ENCODE measurements at places on chromosomes 1 and 21.

GRCh38 chr1:57711326-57711725, 287.5 kb upstream of the DAB1 start:
- DNase-seq, result no peak

DNA sequence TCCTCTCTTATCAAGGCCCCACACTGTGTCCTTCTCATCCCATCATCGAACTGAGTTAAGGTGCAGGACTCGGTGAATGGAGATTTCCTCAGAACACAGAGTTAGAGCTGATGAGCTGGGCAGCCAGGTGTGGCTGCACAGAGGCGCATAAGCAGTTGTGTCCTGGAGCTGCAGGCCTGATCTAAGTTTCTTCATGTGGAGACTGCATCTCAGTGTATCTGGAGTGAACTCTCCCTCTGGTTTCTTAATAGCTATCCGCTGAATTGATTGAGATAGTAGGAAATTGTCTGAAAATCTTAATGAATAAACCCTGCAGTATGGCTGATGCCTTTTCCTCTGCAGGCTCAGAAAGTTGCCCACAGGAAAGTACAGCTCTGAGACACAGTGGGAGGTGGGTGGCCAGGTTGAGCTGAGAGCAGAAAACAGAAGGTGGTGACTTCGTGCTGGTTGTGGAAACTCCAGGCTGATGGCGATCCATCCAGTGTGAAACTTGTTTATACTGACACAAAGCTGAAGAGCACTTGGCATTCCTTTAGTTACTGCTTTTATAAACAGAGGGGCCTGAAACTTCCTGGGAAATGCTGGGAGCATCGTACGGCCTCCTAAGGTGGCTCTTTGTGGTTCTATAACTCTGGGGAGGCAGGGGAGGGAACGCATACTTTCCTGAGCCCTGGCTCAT, 67.4 kb upstream of the F3 start:
- DNase-seq, result no peak

GRCh38 chr21:34335316-34335715, 28.5 kb upstream of the KCNE2 start:
- DNase-seq, result peak; percentile 29

GRCh38 chr1:46181343-46182260, 5.3 kb upstream of the P3R3URF start:
- DNase-seq, result no peak

DNA sequence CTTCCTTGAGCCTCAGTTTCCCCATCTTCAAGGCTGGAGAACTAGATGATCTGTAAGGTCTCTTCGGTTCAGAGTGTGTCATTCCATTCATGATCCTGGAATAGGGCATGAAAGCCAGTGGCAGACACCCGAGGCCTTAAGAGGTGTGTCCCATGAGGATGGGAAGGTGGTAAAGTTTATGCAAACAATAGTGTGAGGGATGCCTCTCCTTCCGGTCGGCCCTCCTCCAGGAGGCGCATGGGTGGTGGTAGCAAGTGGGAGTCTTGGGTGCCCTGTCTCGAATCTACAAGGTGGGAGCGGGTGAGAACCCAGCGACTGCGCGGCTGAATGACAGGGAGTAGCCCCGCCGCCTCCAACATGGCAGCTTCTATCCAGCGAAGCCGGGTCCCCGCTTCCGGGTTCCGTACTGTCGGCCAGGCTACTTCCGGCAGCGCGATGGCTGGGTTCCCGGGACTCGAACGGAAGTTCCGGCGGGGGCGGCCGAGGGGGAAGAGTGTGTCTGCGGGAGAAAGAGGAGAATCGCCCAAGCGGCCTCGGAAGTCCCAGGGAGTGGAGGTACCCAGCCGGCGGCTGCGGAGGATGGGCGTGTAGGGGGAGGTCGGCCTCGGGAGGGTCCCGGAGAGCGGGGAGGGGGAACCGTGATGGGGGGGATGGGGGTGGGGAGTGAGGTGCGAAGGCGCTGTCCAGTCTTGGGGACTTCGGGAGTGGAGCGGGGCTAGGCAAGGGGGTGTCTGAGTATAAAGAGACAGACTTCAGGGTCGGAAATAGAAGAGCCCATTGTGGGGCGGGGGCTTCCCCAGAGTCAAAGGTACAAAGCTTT, at the start of gene LYPLA2:
Gene LYPLA2, plus strand, starts transcription at position 450 of the 820 bp plus-strand sequence. CDS start 1,538 bp downstream, outside the sequence.
- DNase-seq, result peak; percentile 61

DNA sequence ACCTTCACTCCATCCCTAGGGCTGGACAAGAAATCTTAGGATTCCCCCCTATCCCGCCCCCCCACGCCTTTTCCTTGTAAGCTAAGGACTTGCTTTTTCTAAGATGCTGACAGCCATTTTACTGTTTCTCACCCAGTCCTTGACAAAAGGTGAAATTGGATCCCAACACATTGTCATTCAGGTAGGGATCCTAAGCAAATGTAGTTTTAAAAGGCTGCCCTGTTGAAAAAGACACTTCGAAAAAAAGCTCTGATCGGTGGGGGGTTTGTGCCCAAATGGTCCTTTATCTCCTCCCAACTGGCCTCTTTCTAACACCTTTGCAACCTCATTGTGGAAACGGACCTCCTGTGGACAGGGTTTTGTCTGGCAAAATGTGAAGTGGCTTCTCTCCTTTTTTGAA, 2.9 kb downstream of the CACHD1 start:
- no peak for DNase-seq

GRCh38 chr1:94926126-94926914, 590 bp downstream of the CNN3 start:
- no peak for DNase-seq

GRCh38 chr1:10530281-10530740, 55.6 kb downstream of the PEX14 start:
- DNase-seq, result no peak

GRCh38 chr1:240712014-240712731, 100.2 kb upstream of the GREM2 start:
- DNase-seq, result peak; percentile 80

DNA sequence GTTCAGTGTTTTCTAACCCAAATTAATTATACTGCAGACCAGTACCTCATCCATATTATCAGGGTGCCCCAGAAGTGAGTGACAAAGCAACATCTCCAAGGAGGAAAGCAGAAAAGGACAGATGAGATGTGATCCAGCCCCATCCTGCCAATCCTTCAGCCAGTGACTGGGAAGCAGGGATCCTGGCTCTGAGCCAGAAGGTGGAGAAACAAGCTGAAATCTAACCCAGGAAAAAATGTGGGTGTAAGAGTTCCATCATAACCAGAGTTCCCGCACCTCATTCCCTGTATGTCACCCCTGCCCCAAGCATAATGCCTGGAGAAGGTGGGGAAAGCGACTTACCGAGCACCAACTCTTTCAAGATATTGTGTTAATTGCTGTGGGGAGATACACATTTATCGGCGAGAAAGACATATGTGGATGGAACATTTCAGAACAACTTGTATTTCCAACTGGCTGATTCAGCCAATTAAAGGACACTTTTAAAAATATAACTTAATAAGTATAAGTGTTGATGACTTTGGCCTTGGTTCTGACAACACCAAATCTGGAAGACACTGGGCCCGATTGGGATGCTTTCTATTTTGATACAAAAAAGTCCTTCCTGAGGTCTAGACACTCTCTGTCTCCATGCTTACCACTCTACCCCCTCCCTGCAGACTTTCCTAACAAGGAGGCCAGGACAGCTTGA, 14.9 kb downstream of the PLEKHA6 start:
- DNase-seq, result no peak

DNA sequence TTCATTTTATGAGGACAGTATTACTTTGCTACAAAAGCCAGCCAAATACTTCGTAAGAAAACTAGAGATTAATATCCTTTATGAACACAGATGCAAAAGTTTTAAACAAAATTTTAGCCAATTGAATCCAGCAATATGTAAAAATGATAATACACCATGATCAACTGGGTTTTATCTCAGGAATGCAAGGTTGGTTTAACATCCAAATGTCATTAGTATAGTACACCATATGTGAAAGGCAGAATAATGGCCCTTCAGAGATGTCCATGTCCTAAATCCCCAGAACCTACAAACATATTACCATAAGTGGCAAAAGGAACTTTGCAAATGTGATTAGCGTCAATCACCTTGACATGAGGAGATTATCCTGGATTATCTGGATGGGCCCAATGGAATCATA, 16.7 kb upstream of the KCNJ6 start:
- no peak for DNase-seq

DNA sequence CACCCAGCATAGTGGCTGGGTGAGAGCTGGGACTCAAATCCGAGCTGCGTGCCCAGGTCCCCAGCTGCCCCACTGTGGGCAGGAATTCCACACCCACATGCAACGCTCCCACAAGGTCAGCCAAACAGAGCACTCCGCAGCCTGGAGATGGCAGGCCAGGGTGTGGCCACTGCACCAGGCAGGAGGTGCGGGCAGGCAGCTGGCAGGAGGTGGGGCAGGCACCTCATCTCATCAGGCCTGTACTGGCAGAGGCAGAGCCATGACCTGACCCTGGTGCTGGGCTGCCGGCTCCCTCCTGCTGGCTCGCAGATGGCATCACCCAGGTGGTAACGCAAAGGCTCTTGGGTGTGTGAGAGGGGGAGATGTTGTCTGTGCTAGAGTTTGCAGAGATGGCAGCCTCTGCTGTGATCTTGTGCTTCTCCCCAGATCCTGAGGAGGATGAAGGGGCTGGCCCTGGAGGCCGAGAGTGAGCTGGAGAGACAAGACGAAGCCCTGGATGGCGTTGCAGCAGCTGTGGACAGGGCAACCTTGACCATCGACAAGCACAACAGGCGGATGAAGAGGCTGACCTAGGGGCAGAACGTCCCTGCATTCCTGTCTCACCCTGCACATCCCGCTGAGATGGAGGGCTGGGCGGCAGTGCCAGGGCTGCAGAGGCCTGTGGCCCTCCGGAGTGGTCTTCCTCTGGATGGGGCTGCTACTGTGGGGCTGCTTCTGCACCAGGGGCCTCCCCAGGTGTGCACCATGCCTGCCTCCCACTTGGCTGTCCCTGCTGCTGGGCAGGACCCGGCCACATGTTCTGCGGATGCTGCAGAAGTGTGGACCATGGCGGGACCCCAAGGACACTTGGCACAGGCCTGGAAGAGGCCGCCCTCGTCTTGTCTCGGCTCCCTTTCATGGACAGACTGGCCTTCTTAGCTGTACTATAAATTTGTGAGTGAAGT, 35.1 kb upstream of the PRSS38 start:
- DNase-seq, result no peak

DNA sequence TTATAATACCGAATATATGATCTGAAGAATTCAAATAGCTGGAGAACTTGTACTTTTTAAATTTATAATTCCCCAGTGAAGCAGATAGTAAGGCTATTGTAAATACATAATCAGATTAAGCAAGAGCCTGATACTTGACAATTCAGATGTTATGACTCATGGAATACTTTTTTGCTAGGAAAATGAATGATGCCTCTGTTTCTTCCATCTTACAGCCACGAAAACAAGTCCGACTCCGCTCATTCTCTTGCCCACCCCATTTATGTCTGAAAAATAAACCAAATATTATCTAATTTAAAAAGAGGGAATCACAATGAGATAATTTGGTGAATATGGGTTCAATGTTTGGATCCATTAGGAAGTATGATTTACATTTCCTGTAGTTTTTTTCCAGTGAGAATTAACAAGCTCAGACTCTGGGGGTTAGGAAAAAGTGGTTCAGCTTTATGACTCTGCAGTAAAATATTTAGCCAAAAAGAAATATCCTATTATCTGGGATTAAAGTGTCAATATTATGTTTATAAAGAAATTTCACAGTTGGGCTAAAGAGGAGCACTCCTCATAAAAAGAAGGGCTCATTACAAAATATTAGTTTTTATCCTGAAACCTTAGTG, 50.4 kb upstream of the DAB1 start:
- peak; percentile 42 for DNase-seq

- peak; percentile 90 for DNase-seq
Observed at GRCh38 chr1:23475134-23475628, 8.8 kb downstream of the ASAP3 start.

GRCh38 chr1:227068883-227069282, 128.8 kb downstream of the COQ8A start:
- DNase-seq, result no peak

DNA sequence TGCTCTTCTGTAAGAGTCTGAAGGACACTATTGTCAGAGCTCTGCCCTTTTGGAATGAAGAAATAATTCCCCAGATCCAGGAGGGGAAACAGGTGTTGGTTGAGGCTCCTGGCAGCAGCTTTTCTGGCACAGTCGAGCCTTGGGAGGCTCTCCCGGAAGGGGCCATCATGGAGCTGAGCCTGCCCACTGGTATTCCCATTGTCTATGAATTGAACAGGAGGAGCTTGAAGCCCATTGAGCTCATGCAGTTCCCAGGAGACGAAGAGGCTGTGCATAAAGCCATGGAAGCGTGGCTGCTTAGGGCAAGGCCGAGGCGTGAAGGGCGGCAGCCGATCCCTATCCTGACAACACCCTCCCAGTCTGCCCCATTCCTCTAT, 26.6 kb downstream of the UBE4B start:
- DNase-seq, result no peak

- peak; percentile 56 for DNase-seq
Observed at GRCh38 chr1:16139473-16139962, 16.4 kb downstream of the EPHA2 start.

DNA sequence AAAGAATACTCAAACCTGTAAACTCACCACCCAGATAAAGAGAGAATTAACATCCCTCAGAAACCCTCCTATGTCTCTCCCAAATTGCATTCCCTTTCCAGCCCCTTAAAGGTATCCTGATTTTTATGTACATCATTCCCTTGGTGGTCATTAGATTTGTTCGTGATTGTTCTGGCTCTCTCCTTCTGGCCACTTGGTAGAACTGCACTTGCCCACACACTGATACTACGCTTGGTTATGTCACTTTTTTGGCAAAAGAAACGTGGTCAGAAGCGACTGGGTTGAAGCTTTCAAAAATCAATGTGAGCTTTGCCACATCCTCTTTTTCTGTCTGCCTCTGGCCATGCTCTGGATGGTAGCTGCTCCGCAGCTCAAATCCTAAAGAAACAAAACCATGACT, 76.3 kb downstream of the KRTAP19-8 start:
- no peak for DNase-seq

DNA sequence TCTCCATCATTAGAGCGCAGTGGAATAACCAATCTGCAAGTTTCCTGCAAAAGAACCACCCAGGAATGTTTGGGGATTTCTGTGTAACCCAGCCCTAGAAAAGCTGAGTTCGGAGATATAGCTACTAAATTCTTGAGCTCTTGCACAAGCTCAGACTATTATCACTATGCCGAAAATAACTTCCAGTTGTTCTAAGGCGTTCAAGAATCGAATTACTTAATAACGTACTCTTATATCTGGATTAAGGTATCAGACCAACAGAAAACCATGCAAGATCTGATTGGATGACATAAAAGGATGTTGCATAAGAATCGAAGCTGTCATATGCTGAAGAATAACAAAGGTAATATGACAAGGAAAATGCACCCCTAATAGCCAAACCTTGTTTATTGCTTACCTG, 7.5 kb upstream of the LAMC2 start:
- no peak for DNase-seq

DNA sequence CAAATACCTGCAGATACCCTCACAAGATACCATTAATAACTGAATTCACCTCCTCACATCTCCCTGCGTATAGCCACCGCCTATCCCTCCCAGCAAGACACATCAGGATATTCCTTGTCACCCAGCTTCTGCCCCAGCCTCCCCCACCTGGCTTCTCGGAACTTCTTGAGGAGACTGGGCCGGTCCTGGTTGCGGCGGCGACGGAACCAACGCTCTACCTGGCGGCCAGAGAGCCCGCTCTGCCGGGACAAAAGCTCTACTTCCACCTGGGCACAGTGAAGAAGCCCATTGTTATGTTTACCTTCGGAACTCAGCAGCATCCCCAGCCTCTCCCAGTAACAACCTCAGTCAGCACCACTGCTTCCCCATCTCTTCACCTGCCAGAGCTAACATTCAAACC, 6.7 kb downstream of the CERS2 start:
- DNase-seq, result no peak

GRCh38 chr1:48741380-48741779, 35.3 kb downstream of the BEND5 start:
- no peak for DNase-seq

GRCh38 chr1:119733754-119734153, 22.0 kb downstream of the PHGDH start:
- DNase-seq, result no peak

All from fibroblast of skin of left biceps (primary cell).